ENCODE measurements at places on chromosomes 7 and 10.

GRCh38 chr7:96870185-96870584, 135.2 kb upstream of the DLX6 start:
- DNase-seq = no peak

DNA sequence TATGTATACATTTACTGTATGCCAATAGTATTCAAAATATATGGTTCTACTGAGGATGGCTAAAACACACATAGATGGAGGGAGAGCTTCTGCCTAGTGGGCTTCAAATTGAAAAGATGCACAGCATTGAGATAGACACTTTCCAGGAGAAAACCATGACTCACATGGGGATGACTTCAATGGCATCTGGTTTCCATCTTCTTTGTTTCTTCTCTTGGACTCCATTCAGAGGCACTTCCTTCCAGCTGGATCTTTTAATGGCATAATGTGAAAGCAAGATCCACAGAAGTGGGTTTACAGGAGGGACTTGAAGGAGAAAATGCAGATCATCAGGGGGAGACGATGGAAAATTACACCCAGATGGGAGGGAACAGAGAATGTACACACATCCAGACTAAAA, 84.9 kb downstream of the ZNF365 start:
- no peak for DNase-seq

DNA sequence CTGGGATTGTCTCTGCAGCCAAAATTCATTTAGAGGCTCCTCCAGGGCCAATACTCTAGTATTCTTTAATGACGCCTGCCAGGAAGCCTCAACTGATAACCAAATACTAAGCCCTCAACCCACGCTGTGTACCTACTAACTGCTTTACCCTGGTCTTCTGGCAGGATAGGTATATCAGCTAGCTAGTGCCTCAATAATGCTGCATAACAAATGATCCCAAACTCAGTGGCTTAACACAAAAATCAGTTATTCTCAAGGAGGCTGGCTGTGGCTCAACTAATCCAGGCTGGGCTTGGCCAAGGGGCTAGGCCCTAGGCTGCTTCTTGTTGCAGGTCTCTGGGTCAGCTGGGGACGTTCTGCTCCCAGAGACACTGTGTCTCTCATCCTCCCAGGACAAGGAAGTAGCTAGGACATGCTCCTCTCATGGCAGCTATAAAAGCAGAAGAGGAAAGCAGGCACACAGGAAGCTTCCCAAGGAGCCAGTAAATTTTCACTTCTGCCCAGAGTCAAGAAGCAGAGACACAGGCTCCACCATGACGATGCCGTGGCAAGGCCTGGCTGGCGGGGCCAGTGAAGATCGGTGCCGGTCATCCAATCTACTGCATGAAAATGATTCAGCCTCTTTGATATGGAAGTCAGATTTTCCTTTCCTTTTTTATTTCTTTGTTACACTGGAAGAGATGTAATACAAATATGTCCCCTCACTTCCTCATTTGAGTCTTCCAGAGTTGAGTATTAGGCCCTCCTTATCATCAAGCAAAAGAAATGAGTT, 28.6 kb upstream of the COL13A1 start:
- no peak for DNase-seq

- no peak for DNase-seq
These were observed 521.6 kb upstream of the SORCS1 start for GRCh38 chr10:107686095-107686494.

DNA sequence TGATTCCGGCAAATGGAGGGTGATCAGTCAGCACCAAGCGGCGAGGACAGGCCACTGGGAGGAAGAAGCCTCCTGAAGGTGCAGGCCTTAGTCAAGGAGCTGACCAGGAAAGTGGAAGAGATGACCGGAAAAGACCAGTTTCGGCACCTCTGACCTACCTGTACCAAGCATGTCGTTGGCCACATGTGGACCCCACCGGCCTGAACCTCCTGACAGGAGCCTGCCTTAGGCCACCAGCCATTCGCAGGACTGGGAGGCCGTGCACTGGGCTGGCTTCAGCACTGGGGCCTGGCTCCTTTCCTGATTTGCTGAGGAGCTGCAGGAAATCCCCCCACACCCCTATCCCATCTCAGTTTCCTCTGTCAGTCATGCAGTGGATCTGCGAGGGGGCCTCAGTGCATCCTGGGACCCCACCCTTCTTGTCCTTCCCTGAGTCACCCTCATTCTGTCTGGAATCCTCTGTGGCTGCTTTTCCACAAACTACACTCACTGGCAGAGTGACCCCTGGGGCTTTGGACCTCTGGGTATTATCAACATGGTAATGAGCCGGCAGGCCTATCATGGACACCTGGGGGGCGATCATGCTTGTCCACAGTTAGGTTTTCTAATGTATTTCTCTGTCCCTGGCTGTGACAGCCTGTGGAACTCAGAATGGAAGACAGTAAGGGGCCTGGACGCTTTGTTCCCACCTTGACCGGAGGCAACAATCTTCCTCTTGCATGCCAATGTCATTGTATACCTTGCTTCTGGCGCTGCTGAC, 33.0 kb downstream of the RAMP3 start:
- DNase-seq = no peak

GRCh38 chr10:116182426-116182825, 90.6 kb downstream of the GFRA1 start:
- no peak for DNase-seq

DNA sequence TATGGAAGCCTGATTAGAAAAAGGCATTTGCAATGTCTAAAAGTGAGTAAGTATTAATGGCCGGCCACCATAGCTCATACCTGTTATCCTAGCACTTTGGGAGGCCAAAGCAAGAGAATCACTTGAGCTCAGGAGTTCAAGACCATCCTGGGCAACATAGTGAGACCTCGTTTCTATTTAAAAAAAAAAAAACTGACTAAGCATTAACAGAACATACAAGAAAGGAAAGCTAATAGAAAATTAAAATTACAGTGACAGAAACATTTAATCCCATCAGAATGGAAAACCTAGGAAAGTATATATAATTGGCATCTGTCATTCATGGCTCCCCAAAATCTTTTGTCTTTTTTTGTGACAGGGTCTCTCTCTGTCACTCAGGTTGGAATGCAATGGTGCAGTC, 55.9 kb downstream of the AOC1 start:
- DNase-seq = no peak

- no peak for DNase-seq
These were observed 174.4 kb downstream of the SLIT1 start for GRCh38 chr10:97011397-97011796.

DNA sequence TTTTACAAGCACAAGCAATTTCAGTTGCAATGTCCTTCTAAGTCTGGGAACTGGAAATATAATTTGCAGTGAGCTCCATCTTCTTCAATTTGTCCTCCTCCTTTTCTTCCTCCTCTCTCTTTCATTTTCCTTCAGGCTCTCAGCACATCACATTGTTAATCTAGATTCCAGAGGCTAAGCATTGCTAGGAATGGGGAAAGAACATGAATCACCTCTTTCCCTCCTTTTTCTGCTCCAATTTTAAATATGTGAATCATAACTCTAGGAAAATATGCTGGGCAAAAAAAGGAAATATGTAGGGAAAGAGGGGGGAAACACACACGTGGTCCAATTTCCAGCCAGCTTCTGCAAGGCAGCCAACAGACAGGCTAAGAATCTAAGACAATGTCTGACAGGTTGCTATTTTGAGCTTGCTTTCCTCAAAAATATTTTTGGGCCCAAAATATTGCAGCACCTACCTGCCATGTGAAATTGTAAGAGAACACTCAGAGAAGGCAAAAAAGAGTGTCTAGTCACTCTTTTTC, 72.7 kb upstream of the NUPR2 start:
- DNase-seq = no peak

- no peak for DNase-seq
These were observed 222.0 kb upstream of the IMMP2L start for GRCh38 chr7:111784296-111784695.

DNA sequence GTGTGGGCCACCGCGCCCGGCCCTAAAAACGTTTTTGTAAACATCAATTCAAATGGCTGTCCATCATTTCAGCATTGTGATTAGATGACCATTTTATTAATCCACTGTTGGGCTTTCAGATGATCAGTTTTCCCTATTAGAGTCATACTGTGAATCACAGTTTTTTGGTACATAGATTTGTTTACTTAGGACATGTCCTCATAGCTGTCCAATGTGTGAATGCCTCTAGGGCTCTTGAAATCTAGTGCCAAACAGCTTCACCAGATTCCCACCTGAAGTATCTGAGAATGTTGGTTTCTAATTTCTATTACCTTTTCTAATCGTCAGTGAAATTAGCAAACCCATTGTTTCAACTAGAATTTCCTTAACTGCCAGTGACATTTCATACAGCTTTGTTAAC, 66.8 kb downstream of the UPF2 start:
- DNase-seq = no peak

- DNase-seq = no peak
These were observed 26.7 kb downstream of the ZNF277 start for GRCh38 chr7:112233048-112233697.

- no peak for DNase-seq
These were observed 1.7 kb downstream of the PGAM1 start for GRCh38 chr10:97427571-97428179.

DNA sequence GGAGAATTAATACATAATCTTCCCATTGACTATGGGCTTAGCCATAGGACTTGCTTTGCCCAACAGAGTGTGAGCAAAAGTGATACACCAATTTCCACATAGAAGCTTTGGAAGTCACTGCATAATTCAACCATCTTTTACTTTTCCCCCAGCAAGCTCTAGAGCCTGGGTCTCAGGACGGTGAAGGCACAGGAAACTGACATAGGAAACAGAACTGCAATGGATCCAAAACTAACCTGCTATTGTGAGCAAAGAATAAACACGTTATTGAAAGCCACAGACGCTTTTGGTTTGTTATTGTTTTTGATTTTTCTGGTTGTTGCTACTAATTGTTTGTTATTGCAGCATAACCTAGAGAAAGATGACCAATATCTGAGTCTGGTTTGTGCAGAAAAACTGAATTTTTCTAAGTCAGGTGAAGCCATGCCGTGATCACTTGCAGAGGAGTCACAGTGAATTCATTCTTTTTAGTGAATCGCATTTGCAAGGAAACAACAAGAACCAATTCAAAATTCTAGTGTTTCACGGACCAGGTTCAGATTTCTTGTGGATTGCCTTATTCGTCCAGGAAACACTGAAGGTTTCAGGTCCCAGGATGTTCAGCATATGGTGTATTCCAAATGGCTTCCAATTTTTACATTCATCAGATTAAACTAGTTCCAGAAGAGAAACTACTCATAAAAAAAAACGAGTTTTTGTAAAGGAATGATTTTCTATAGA, 52.8 kb downstream of the CUBN start:
- no peak for DNase-seq

DNA sequence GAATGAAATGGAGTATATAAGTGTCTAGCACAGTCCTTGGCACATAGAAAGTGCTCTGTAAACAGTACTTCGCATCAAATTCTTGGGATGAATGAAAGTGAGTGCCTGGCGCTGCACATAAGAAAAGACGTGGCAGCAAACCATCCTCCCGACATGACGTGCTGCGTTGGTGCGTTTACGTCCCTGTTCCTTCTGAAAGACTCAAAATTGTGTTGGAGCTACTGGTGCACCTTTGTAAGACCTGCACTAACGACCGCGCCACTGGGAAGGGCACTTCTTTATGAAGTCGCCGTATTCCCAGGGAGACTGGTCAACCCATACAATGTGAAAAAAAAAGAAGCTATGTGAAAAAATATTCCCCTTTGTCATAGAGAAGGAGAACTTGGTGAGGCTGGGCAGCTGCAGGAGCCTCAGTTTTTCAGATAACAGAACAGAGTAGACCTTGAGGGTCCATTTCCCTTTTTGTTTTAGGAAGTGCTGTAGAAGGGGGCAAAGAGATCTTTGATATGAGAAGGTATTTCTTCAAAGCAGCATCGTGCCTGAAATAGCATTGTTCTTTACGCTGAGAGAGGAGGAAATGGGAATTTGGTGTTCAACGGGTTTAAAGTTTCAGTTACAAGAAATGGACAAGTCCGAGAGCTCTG, 91.7 kb downstream of the PTPRE start:
- no peak for DNase-seq

- no peak for DNase-seq
These were observed 361.0 kb upstream of the ZMIZ1 start for GRCh38 chr10:78707745-78708144.

GRCh38 chr7:130196476-130196875, 8.7 kb downstream of the TMEM209 start:
- DNase-seq = no peak

GRCh38 chr7:24920451-24921361, 59.3 kb downstream of the OSBPL3 start:
- DNase-seq = no peak

GRCh38 chr10:94299417-94299816, 63.3 kb downstream of the NOC3L start:
- no peak for DNase-seq

DNA sequence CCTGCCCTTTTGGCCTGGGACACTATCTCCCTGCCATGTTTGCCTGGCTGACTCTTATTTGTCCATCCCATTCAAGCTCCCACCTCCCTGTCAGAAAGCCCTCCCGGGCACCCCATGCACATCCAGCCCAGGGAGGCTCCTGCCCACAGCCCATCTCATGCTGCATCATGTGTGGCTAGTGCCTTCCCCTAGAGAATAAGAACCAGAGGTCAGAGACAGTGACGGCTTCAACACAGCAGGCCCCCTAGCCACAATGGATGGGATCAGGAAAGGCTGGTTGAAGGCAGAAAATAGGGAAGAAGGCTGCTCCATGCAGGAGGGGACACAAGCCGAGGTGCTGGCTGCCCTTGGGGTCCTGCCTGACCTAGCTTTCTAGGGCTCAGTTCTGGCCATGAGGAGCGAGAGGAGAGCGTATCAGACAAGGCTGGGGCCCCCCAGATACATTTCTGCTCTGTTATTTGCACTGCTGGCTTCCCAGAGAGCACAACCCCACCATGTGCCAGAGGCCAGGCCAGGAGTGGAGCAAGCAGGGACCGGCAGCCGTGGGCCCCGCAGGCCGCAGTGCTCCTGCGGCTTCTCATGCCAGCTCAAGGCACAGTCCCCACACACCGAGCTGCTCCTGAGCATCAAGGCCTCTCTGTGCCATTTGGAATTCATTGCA, 161.1 kb upstream of the ZMIZ1 start:
- no peak for DNase-seq

- peak; percentile 54 for DNase-seq
These were observed 863 bp downstream of the ST8SIA6 start for GRCh38 chr10:17453373-17454091.

GRCh38 chr7:157615852-157616251, 279.0 kb downstream of the DNAJB6 start:
- DNase-seq = no peak
